Activated CD4-positive, alpha-beta T cell treated with anti-CD3 and anti-CD28 coated beads for 48 hours (primary cell): ENCODE measurements at places on chromosomes 6 and 20.
A peak's percentile ranks its signal among the peaks of the same experiment; 100 is the strongest.

GRCh38 chr6:34508425-34508824, 42.5 kb downstream of the PACSIN1 start:
- DNase-seq = no peak

DNA sequence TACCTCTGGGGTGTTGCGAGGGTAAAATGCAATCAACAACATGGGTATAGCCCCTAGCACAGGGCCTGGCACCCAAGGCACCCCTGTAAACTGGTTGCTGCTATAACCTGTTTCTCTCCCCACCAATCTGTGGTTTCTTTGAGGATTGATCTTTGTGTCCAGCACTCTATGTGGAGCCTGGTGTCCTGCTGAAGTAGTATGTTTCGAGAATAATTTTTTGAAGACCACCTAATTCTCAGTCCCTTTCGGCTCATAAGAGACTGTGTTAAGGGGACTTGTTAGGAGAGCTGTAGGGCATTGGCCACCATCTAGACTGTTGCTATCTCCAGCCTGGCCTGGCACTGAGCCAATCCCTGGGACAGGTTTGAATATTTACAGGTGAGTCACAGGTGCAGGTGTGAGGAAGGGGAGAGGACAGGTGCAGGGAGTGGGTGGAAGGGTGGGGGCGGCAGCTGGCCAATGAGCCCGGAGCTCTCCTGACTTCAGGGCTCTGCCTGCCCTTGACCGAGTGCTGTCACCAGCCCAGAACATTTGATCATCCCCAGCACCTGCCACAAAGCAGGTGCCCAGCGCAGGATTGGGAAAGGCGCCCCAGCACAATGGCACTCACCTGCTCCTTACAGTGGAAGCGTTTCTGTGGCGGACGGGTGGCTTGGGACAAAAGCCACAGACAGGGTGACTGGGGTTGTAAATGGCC, 8.1 kb upstream of the C20orf144 start:
- no peak for DNase-seq

DNA sequence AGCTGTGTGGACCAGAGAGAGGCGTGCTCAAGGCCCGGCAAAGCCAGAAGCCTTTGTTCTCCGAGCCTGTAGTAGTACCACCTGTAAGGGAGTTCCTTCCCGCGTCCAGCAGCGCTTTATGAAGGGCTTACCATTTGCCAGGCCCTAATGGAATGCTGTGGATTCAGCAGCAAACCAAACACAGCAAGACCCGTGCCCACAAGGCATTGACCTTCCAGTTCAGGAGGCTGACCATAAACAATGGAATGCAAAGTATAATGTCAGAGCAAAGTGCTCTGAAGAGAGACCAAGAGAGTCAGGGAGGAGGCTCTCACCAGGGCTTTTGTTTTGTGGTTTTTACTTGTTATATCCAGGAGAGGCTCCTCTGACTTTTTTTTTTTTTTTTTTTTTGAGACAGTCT, 209.8 kb downstream of the ZMYND8 start:
- DNase-seq = no peak

- DNase-seq = no peak
These were observed 184.4 kb upstream of the FBXL4 start for GRCh38 chr6:99132026-99132635.

- peak; percentile 32 for DNase-seq
These were observed 176.1 kb downstream of the TRIM27 start for GRCh38 chr6:28747631-28748157.

DNA sequence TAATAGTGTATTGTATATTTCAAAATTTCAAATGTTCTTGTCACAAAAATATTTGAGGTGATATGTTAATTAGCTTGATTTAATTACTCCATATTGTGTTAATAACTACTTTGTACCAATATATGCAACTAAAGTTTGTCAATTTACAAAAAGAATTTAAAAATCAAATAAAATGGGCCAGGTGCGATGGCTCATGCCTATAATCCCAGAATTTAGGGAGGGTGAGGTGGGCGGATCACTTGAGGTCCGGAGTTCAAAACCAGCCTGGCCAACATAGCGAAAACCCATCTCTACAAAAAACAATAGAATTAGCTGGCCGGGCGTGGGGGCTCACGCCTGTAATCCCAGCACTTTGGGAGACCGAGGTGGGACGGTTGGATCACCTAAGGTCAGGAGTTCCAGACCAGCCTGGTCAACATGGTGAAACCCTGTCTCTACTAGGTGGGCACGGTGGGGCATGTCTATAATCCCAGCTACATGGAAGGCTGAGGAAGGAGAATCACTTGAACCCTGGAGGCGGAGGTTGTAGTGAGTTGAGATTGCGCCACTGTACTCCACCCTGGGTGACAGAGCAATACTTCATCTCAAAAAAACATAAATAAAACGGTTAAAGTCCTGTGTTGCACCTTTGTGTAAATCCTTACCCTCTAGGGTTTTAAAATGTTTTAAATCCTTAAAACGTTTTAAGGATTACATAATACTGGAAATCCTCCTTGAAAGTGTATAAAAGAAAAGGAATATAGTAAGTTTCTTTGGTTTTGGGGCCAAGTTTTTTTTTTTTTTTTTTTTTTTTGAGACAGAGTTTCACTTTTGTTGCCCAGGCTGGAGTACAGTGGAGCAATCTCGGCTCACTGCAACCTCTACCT, 4.0 kb downstream of the HSPA1B start:
- no peak for DNase-seq

DNA sequence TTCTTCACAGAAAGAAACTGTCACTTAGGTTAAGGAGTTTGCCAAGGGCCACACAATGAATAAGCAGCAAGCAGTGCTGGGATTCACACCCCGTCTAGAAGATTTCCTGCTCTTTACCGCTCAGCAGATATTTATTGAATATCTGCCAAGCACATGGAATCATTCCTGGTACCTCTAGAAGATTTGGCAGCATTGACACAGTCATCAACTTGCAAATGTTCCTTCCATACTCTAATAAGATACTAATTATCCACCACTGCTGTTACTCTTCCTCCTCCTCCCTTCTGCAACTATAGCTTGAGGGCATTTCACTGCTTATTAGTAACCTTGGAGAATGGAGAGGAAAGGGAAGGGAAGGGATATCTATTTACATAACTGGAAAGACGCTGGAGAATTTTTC, 13.0 kb downstream of the MOXD1 start:
- no peak for DNase-seq

GRCh38 chr6:41189967-41190366, 11.0 kb downstream of the TREML2 start:
- no peak for DNase-seq

DNA sequence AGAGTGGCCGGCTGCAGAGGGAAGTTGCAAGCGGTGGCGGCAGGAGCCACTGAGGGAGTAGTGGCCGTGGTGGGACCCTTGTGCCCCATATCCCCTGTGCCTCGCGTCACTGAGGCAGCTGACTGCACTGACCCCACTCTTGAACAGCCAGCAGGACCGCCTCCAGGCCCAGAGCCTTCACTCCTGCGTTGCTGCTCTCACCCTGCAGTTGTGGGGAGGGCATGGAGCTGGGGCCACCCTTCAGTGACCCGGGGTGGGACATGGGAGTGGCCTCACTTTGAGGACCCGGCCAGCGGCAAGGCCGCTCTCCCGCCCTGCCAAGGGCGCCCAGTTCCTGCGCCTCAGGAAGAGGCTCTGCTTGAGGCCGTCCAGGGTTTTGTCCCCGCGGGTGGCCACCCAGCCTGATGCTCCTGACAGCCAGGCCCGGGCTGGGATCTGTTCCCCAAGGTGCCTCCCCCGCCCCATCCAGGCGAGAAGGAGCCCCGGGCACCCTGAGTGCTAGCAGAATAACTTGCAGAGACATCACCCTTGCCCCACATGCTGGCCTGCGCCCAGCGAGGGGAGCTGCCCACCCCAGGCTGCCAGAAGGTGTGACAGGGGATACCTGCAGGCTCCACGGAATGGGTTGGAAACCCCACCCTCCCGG, 44.4 kb downstream of the HLA-DRA start:
- DNase-seq = no peak

GRCh38 chr20:13672690-13673089, 34.0 kb upstream of the TASP1 start:
- DNase-seq = no peak

GRCh38 chr6:34248198-34248726, 544 bp downstream of the SMIM29 start:
- peak; percentile 59 for DNase-seq

- no peak for DNase-seq
These were observed 198.5 kb upstream of the RSPO3 start for GRCh38 chr6:126919947-126920346.

DNA sequence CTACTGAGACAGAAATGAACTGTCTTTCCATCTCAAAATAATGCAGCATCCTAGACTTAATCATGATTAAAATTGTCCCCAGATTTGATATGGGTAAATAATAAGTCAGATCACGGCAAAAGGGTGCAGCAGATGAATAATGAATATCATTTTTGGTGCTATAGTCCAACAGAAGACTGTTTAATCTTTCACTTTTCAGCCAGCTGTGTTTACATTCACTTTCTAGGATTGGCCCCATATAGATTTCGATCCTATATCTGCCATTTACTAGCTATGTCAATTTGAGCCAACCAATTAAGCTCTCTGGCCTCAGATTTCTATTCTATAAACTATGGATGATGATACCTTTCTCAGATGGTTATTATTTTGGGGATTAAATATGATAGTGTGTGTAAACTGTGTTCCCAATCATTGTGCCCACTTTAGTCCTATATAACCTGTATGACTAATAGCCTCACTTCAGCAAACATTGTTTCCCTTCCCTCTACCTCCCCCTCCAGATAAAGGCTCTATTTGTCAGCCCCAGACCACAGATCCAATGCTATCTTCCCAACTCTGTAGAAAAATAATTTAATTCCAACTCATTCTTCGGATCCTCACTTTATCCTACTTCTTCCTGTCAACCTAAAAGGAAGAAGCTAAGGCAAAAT, 53.6 kb upstream of the NT5E start:
- DNase-seq = no peak

- DNase-seq = no peak
These were observed 298.8 kb upstream of the FERMT1 start for GRCh38 chr20:6421321-6422248.

DNA sequence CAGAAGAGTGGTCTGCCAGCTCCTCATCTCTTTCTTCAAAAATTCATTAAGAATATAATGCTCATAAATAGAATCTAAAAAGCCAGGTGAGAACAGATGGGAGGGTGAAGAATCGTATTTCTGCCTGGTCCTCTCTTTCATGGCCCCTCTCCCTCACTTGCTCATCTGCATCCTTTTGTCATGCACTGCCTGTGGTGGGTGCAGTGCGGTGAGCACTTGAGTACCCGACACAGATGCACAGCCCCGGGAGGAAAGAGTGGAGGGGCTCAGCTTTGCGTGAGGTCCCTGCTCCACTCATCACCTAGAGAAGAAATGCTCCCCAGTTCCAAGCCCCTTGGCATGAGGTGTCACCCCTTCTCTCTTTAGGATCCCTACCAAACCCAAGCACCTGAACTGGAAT, 58.1 kb upstream of the GLP1R start:
- DNase-seq = no peak

DNA sequence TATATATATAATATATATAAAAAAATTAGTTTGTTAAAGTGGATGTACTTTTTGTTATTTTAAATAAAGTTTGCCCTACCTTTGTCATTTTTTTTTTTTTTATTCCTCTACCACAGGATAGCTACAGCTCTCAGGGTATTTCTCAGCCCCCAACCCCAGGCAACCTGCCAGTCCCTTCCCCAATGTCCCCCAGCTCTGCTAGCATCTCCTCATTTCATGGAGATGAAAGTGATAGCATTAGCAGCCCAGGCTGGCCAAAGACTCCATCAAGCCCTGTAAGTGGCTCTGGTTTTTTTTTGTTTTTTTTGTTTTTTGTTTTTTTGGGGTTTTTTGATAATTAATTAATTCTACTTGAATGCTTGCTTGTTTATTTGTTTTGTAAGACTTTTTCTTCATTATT, 148.6 kb downstream of the TMEM242 start:
- no peak for DNase-seq

GRCh38 chr6:22952097-22952496, 382.7 kb downstream of the HDGFL1 start:
- no peak for DNase-seq

- DNase-seq = no peak
These were observed 68.8 kb downstream of the GJA1 start for GRCh38 chr6:121504227-121504626.

- peak; percentile 59 for DNase-seq
These were observed 58.4 kb downstream of the GJA10 start for GRCh38 chr6:89952686-89953085.

DNA sequence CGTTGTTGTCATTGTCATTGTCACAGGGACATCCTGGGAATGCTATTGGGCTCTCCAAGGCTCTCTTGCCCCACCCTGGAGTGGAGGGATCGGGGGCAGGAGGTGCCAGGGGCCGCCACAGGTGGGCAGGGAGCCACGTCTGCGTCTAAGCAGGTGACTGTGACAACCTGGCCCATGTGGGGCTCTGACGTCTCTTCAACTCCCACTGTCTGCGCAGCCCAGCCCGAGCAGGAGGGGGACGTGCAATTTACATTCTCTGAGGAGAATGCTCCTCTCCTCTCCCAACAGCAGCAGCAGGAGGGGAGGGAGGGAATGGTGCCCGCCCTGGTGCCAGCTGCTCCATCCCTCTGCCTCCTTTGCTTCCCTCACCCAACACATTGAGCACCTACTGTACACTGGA, 50.1 kb downstream of the GRM4 start:
- DNase-seq = no peak

DNA sequence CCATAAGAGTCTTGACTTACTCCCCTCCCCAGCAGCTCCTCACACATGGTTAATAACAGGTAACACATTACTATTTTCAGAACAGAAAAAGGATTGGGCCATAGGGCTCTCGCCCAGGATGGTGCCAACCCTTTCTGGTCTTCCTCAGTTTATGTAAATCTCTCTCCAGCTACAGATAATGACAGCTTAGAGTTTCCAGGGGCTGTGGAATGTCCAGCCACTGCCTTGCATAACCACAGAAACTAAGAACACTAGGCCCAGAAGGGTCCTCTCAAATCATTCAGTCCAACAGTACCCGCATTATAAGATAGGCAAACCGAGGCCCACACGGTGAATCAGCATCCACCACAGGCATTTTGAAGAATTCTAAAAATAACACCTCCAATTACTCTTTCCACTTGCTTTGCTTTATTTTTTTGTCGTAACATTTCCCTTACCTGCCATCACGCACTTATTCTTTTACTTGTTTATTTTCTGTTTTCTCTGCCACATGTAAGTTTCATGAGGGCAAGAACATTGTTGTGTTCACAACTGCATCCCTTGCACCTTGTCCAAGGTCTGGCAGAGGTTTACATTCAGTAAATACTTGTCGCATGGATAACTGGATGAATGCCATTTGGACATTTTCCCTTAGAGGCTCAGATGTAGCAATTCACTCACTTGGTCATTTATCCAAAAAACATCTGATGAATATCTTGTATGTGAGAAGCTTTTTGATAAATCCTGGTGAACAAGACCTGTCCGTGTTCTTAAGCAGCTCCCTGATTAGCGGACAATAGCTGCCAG, 6.4 kb upstream of the SDC4 start:
- peak; percentile 48 for DNase-seq

GRCh38 chr20:8474027-8474668, 342.1 kb downstream of the PLCB1 start:
- no peak for DNase-seq

GRCh38 chr20:40565682-40566040, 123.4 kb downstream of the MAFB start:
- no peak for DNase-seq
